ENCODE measurements at places on chromosomes 6 and 20.

DNA sequence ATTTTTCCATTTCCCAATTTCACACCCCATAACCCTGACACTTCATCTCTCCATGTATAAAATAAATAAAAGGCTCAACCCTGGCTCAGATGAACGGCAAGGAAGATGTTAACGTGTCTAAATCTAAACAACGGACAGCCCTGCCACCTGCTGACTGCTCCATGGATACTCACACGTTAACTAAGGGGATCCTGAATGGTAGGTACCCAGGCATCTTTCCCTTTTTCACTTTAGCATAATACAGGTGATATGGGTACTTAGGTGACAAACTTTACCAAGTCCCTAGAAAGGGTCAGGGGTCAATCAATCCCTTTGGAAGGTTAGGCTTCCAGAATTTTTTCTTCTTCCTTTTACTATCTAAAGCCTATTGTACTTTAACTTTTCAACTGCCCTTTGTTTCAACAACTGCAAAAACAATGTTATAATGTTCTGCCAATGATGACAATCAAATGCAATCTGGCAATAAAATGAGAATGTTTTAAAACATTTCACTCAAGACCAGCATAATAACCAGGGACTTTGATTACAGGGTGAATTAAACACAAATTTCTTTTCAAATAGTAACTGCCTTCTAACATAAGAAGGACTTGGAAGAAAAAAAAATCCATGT is 52.4 kb upstream of the IPCEF1 start:
- no peak for DNase-seq

DNA sequence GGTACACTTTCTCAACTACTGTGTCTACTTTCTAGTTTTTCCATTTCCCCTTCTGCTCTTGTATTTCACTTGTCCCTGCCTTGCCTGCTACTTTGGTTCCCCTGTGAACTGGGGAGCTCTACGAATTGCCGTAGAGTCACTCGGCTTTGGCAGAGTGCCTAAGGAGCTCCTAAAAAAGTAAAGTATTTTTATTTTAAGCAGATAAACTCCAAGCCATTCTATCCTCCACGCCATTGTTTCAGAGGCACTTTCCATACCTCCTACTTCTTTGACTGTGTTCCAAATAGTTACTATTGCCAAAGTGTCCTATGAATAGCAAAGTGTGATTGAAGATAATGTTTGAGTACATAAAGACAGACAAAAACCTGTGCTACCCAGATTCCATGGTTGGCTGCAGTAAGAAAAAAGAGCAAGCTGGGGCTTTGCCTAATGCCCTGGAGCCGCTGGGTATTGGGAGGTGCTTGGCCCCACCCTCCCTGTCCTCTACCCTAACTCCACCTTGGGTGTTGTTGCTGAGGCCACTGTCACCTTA is 5.1 kb upstream of the MBOAT1 start:
- DNase-seq: no peak

GRCh38 chr6:84779917-84780316 is 15.5 kb upstream of the TBX18 start:
- DNase-seq: no peak

GRCh38 chr6:135087803-135088202 is 33.2 kb upstream of the HBS1L start:
- no peak for DNase-seq

GRCh38 chr6:118986312-118986711 is 51.4 kb upstream of the MCM9 start:
- no peak for DNase-seq

DNA sequence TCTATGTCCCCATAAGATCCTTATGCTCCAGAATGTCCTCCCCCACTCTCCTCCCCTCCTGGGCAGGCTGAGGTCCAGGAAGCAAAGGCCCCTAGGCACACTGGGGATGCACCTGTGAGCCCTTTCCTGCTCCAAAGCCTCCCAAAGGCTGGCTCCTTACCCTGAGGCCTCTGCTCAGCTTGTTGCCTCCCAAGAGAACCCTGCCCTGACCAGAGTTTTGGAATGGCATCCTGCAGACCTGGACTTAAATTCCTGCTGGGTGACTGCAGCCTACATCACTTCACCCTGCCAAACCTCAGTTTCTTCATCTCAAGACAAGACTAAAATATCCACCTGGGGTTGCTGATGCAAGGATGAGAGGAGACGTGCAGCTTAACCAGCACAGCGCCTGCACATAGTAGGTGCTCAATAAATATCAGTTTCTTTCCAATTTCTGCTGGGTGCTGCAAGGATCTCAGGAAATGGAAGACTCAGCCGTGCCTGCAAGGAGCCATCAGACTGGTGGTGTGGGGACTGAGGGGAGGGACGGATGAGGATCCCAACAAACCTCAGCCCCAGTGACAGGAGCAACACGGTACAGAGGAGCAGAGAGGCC is 2.1 kb upstream of the LBP start:
- DNase-seq: no peak

DNA sequence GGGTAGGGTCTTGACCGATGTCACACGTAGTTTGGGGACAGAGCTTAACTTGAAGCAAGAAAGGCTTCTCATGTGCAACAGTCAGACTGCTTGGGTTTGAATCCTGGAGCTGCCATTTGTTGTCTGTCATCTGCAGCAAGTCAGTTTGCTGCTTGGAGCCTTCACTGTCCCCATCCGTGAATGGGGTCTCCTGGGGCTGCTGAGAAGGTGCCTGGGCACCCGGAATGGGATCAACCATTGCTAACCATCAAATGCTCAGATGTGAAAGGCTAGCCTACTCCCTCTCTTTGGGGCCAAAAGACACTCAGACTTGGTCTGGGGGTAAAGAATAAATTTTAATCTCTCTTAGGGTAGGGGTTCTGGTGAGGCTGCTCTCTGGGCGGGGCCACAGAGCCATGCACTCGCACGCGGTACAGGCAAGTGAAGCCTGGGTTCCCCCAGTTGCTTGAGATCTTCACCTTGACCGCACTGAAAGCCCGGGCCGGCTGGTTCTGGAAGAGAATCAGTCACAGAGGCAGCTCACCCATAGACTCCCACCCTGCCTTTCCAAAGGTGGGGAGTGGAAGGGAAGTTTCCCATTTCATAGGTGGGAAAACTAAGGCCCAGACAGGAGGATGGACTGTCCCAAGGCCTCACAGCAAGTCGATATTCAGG is 20.6 kb downstream of the SUN5 start:
- DNase-seq: no peak

DNA sequence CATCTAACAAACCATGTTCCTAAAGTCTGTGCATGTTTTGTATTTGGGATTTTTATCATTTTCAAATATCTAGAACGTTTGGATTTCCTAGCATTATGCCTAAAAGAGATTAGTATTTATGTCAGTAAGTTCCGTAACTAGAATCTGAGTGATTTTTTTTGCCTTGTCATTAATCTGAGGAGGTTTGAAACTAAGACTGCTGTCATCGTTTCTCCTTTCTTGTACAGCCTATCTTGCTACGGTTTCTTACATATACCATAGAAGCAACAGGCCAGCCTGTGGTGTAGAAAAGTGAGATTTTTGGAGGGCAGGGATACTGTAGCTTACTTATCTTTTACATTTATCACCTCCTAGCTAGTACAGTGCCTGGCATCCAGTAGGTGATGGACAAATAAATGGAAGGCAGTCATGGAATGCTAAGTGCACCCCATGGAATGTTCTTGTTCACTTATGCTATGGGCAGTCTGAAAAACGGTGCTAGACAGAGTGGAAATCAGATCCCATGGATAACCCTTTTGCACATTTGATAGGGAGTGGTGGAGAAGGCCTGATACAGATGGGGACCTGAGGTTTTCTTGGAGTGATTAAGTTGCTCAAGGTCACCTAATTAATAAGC is 93.9 kb downstream of the ARID1B start:
- no peak for DNase-seq

DNA sequence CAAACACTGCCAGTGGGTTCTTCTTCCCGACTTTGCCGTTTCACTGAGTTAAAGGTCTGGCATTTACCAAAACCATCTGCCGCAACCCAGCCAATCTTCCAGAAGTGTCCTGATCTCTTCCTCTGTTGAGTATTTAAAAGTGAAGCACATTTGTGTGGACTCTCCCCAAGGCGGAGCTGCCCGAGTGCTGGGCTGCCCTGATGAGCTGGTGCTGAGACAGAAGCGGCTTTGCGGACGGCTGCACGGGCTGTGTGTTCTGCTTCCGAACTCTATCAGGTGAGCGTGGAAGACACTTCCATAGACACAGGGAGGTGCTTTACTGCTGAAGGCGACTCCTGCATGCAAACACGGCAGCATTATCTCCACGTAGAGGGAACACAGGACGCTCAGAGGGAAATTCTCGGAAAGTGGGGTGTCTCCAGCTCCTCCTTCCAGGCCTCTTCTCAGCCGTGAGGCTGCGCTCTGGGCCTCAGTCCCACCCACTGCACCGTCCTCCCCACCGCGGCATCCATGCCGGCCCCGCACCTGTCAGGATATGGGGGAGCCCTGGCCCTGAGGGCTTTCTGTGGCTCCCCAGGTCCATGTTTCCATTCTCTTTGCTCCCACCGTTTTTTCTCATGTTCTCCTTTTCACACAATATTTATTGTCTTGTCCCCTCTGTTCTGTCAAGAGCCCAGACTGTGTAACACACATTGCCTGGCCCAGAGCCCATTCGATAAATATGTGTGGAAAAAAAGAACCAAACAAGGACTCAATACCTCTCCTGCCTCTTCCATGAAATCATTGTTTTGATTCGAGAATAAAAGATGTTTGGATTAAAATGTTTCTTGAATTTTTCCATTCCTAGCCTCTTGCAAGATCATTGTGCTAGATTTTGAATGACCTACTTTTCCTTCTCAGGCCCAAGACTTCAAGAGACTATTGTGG is 205.1 kb downstream of the DLL1 start:
- DNase-seq: no peak

DNA sequence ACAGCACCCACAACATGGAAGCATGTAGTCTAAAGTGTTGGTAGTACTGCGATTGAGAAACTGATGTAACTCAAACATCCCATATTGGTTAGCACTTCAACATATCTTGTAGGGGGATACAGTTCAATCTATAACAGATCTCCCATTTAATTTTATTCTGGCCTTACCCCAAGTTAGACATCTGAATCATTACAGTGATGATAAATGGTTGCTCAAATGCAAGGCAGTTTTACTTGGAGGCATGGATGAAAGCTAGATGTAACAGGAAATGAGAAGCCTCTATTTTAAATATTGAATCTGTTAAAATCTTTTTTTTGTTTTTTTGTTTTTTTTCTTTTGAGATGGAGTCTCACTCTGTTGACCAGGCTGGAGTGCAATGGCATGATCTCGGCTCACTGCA is 44.2 kb upstream of the FAM50B start:
- DNase-seq: no peak

DNA sequence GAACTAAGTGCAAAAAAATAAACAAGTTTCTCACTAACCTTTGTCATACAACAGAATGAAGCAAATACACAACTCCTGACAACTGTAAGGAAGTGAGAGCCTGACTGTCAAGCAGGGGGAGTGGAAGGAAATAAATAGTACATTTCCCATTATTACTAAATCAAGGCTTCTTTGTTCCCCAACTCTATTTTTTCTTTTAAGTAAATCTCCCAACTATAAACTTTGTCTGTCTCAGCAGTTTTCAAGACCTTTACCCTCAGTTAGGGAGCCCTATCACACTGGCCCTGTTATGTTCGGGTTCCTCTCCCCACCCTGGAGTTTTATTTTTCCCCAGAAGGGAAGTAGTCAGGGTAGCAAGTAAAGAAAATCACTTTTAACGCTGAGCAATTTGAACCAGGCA is 24.1 kb upstream of the IPCEF1 start:
- no peak for DNase-seq

DNA sequence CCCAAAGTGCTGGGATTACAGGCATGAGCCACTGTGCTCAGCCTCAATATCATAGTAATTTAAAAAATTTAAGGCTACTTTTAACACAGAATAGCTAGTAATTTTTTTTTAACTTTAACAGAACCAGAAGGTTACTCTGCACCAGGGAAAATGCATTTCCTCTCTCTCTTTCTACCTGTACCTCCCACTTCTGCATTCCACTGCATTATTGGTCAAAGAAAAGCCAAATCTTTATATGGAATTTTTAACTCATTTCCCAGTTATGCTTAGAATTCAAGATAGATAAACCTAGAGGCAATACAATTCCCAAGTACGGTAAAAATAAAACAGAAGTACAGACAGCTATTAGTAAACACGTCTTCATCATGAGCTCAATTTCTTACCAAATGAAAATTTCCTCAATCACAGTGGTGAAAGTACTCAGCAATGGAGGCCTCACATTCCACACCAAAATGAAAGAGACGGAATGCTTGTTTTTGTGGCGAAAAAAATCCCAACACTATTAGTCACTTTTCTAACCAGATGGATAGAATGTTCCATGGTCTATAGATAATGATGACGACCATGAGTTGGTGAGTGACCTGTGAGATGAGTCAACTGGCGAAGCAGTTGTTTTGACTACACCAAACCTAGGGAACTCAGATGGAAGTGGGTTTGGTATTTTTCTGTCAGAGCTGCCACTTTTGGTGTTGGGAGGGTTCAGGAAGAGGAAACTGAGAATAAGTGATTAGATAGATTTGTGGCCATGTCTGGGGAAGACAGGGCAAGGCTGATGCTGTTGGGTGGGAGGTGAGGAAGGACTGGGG is 104.7 kb upstream of the SGK1 start:
- no peak for DNase-seq

DNA sequence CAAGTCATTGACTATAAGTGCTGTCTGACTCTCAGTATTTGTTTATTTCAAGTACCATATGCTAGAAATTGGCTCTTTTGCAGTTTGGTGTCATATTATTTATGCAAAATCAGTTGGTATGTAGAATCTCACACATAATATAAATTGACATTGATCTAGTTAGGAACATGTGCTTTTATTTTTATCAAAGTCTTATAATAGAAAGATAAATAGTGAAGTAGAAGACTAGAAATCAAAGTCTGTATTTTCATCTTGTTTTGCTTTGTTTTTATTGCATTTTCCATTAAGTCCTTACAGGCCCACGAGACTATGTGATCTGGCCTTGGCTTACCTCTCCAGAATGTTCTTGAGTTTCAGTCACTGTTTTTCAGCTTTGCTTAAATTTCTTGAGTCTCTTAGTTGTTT is 300.3 kb downstream of the LAMA2 start:
- no peak for DNase-seq

DNA sequence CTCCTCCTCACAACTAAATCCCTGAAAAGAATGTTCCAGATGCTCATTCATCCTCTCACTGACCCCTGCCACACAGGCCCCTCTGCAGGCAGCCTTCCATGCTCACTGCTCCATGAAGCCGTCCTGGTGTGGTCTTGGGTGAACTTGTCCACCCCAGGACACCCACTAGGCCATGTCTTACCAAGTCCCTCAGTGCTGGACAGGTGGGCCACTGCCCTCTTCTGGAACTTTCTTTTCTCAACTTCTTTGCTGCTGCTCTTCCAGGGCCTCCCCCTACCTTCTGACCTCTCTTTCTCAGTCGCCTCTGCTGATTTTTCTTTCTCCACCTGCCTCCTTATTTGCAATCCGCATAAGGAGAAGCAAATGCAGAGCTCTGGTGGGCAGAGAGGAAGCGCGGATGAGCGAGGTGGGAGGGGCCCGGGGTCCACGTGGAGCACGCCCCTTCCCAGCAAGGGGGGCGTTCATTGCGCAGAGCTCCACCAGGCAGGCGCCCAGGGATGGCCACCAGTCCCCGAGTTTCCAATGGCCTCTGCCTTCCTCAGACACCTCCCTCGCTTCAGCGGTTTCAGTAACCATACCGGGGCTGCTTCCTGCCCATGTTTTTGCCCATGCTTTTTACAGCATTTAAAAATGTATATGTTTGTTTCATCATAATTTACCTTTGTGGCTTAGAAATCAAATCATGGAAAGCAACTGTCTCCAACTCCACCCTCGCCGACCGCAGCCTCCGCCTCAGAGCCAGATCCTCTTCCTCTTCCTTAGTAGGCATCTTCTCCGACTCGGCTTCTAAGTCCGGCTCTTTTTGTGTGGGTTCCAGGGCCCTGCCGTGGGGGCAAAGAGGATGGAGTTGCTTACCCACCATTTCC is 129.6 kb downstream of the ZDHHC14 start:
- DNase-seq: no peak
